NCI-H2029 treated with DMSO at 0.1 percent for 48 hours (cell line): ENCODE measurements at places on chromosomes 3 and 15.

GRCh38 chr3:190562866-190563510 lies 49.1 kb downstream of the IL1RAP start:
- DNase-seq: no peak

GRCh38 chr3:25428789-25429335 lies 799 bp downstream of the RARB start:
- no peak for DNase-seq

GRCh38 chr15:22902578-22902977 lies 64.1 kb downstream of the NIPA2 start:
- DNase-seq: no peak

GRCh38 chr3:29594261-29594660 lies 313.4 kb downstream of the RBMS3 start:
- DNase-seq: no peak

- no peak for DNase-seq
These were observed 31.8 kb downstream of the HEG1 start for GRCh38 chr3:125023833-125024555.

GRCh38 chr3:71502066-71502625 lies 81.4 kb downstream of the FOXP1 start:
- no peak for DNase-seq

- DNase-seq: peak; percentile 73
These were observed 879.9 kb downstream of the TUSC7 start for GRCh38 chr3:117589454-117589853.

DNA sequence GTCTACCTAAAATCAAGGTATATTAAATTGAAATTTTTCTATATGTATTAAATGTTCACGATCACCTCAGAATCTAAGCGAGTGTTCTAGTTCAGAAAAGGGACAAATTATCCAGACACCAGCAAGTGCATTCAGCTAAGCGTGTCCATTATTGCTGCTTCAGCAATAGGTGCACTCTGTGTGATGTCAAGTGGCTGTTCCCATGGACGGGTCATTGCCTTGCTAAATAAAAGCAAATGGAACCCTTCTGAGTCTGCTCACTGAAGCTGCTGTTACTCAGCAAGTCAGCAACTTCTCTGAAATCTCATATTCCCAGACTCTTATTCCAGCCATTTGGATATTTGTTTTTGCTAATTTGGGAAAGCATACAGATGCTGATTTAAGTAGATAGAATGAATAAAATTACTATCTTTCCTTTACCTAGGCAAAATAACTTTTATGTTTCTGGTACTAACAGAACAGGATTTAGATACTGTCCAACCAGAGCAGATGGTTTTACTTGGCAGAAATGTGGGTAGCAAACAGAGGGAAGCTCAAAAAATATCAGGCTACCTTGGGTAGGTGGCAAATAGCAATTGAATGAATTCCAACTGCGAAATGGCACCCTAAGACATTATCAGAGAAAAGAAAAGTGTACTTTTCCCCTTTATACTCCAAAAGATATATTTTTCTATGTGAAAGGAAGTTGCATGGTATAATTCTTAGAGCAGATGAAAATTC lies 407.0 kb downstream of the GAP43 start:
- DNase-seq: no peak

- no peak for DNase-seq
These were observed 76.0 kb downstream of the SUCLG2 start for GRCh38 chr3:67578416-67578815.

GRCh38 chr15:60787837-60788691 lies 309.1 kb upstream of the ICE2 start:
- DNase-seq: no peak

DNA sequence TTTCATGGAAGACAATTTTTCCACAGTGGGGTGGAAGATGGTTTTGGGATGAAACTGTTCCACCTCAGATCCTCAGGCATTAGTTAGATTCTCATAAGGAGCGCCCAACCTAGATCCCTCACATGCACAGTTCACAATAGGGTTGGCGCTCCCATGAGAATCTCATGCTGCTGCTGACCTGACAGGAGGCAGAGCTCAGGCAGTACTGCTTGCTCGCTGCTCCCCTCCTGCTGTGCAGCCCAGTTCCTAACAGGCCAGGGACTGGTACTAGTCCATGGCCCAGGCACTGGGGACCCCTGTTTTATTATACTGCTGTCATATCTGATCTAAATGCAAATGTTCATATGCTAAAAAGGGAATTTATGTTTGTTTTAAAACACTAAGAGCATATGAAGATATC lies 9.8 kb upstream of the GRK7 start:
- DNase-seq: no peak

GRCh38 chr3:34202975-34203374 lies 404.5 kb downstream of the PDCD6IP start:
- no peak for DNase-seq

GRCh38 chr15:59432389-59432788 lies 5.6 kb upstream of the FAM81A start:
- no peak for DNase-seq

GRCh38 chr3:14554715-14555114 lies 14.6 kb upstream of the GRIP2 start:
- no peak for DNase-seq

- no peak for DNase-seq
These were observed 333.1 kb upstream of the KCNMB2 start for GRCh38 chr3:178203165-178203564.

- DNase-seq: no peak
These were observed 154.5 kb downstream of the KLF13 start for GRCh38 chr15:31481142-31481541.

GRCh38 chr3:107432013-107432515 lies 54.8 kb downstream of the CCDC54 start:
- peak; percentile 20 for DNase-seq

DNA sequence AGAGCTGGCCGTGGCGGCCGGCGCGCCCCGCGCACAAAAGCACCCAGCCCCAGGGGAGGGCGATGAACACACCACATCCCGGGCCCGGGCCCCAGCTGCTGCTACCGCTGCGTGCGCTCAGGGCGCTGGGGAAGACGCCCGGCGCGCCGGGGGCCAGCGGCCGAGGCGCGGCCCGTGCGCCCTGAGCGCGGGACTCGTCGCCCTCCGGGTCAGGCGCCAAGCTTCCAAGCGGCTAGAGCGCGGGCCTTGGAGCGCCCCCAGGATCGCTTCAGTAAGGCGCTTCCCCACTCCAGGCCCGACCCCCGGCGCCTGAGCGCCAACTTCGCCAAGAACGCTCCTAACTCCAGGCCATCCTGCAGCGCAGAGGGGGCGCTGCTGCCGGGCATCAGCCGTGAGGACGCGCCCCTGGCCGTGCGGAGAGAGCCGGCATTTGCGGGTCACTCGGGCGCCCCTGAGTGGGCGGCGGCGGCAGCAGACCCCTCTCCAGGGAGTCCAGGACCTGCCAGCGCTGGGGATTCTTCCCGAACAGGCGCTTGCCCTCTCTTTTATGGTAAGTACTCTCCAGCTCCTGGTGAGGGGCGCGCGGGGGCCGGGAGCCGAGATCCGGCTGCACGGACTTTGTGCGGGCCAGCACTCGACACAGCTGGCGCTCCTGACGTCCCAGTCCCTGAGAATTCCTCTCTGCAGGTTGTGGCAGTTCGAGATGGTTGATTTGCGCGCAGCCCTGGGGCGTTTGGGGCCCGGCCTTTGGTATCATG lies 475 bp downstream of the SPSB4 start:
- no peak for DNase-seq

- no peak for DNase-seq
These were observed 446.2 kb upstream of the ALCAM start for GRCh38 chr3:104920512-104920911.

- DNase-seq: no peak
These were observed 5.9 kb downstream of the CAPN7 start for GRCh38 chr3:15211937-15212336.

- DNase-seq: no peak
These were observed 41.5 kb downstream of the HRH1 start for GRCh38 chr3:11195721-11196332.

GRCh38 chr3:111200027-111200426 lies 128.4 kb downstream of the NECTIN3 start:
- no peak for DNase-seq

- no peak for DNase-seq
These were observed 17.0 kb downstream of the BCL2A1 start for GRCh38 chr15:79953951-79954444.

DNA sequence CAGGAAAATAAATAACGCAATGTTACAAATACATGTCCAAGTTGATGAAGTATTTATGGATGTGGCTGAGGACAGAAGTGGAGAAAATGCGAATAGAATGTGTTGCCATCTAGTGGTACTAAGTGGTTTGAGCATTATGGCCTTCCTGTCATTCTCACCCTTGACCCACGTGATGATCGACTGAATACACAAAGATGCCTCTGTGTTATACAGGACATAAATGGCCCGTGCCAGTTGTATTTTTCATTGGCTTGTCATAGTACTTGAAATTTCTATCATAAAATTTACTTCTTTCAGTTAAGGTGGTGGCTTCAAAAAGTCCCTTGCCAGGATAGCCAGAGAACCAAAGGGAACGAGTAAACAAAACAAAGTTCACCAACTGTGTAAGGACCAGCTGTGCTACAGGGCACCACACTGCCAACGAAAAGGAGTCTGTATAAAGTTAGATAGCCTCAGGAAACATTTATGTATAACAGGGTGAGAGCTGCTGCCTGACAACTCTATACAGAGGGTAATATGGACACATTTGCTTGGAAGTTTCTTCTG lies 103.7 kb downstream of the MYH15 start:
- peak; percentile 11 for DNase-seq

DNA sequence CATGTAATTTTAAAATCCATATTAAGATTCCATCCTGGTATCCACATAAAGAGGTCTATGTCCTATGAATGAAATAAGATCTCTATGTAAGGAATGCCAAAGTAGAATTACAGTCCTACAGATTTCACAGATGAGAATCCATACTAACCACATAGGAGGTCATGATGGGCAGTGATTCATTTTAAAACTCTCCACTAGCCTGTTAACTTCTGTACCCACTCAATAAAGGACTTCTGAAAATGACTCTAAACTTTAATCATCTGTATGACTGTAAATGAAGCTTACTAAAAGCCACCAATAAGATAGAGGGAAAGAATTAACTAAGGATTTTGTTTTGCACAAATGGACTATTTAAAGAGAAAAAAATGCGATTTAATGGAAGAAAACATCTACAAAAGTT lies 28.7 kb downstream of the MORC1 start:
- DNase-seq: no peak

DNA sequence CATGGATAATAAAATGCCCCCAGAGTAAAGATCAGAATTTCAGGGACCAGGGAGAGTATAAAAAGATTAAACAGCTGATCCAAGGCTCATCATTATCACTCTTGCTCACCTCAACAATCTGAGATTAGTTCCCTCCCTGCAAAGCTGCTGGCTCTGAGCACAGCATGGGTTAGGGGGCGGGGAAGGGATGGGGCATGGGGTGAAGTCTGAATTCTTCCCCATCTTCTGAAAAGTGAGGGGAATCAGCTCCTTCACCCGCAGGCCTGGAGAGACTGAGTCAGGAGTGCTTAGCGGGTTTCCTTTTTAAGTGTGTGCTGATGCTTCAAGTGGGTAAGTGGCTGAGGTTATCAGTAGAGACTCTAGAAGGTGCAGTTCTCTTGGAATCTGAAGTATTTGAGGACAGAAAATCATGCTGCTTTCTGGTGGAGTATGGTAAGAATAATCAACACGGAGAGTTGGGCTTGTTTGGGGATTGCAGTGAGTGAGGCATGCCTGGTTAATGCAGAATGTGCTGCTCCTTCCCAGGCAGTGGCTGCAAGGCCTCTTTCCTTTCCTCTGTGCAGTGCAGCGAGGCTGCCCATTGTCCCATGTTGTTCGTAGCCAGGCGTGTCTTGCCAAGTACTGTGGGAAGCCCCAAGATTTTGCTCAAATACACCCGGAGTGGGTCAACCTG lies 59.2 kb upstream of the TRAK1 start:
- DNase-seq: no peak

DNA sequence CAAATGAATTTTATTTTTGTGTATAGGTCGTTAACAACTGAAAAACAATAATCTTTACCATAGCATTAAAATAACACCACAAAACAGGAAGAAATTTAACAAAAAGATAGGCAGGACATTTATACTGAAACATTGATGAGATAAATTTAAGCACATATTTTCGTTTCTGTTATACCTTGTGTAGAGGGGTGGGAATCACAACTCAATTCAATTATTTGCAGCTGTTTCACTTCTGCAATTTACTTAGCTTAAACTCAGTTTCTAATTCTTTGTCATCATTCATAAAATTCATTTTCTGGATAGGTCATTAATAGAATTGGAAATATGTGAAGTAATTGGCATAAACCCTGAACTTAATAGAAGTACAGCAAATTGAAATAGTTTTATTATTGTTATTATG lies 42.3 kb downstream of the TP63 start:
- DNase-seq: no peak

DNA sequence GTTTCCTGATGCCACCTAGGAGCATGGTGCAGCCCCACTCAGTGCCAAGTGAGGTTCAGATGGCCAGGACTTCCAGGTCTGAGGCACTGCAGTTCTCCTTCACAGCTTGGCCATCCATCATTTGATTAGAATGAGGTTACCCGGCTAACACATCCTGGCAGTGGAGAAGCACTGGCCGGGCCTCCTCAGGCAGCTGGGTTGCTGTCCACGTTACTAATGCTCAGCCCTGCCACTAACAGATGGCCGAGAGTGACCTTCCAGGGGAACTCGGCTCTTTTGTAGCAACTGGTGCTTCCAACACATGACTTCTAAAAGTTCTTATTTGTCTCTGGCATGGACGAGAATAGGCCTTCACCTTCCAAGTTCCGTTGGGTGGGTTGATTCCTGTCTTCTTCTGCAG lies 204.6 kb upstream of the CFAP20DC start:
- no peak for DNase-seq

GRCh38 chr3:30233913-30234646 lies 372.3 kb upstream of the TGFBR2 start:
- no peak for DNase-seq

DNA sequence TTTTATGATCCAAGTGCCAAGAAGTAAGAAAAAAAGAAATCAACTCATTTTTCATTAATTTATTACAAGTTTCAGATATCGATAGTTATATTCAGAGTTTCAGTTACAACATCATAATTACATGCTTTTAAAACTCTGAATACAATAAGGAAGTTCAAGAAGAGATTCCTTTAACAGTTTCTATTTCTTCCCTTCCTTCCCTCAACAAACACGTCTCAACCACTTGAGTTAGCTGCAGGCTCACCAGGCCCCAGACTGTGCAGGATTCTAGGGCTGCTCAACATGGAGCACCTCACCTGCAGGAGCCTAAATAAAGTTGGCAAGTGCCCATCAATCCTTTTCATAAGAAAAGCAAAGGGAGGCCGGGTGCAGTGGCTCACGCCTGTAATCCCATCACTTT lies 79.2 kb upstream of the FNDC3B start:
- no peak for DNase-seq

DNA sequence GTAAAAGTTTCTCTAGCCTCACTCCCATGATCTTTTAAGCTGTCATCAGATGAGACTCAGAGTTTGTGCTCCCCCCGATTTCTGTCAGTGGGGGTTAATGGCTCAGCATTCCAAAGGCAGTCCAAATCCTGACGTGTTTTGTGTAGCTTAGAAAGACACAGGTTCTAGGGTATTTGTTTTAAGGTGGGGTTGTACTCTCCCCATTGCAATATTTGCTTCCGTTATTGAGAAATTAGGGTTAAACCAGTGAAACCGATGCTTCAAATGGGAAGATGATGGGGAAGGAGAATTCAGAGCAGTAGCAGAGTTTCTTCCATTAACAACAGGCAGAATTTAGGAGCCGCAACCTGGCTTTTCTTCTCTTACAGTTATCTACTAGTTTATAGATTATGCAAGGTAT lies 3.4 kb downstream of the PIGB start:
- no peak for DNase-seq

- no peak for DNase-seq
These were observed 254.5 kb upstream of the RORA start for GRCh38 chr15:61483599-61483998.

GRCh38 chr15:73001840-73002239 lies 50.4 kb upstream of the NEO1 start:
- DNase-seq: no peak
